HTR-8/SVneo (cell line): ENCODE measurements at places on chromosomes 16 and 17.
A peak's percentile ranks its signal among the peaks of the same experiment; 100 is the strongest.

GRCh38 chr17:80430446-80431245 is 15.7 kb downstream of the ENDOV start:
- DNase-seq, result no peak

DNA sequence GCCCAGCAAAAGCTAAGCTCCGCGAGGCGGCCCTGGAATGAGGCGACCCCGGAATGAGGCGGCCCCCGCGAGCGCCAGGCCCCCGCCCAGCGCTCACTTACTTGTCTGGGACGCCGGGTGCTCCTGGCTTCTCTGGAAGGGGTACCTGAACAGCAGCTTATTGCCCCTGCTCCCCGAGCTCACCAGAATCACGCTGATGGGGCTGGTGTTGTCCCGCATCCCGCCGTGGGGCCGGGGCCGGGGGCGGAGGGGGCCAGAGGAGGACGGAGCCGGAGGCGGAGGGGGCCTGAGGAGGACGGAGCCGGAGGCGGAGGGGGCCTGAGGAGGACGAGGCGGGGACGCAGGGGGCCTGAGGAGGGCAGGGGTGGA is 440 bp downstream of the NPRL3 start:
- no peak for DNase-seq

DNA sequence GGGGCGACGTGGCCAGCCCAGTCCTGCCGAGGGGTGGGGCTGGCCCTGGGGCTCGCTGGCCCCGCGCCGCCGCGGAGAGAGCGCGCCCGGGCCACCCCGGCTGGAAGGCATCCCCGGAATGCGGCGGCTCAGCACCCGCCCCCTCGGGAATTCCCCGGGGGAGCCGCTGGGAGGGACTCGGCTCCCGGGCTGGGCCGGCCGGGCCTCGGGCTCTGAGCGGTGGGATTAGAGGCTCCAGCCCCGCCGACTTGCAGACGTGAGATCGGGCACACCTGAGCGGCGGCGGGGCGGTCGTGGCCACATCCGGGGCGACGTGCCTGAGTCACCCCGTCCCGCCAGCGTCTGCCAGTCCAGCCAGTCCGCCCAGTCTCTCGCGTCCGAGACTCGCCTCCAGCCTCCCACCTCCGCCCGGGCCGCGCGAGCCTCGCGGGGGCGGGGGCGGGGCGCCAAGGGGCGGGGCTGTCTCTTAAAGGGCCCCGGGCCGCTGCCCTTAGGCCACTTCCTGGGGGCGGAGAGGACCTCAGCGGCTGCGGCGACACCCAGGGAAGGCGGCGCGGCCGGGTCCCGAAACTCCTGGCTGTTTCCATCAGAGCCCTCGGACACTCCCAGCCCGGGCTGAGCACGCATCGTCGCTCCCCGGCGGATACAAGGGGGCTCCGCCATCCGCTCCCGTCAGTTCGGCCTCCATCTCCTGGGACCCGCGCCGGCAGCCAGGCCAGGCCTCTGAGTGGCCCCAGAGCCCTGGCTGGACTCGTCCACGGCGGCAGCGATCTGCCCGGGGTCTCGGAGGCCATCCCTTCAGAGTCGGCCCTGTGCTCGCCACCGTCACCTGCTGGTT is at the start of gene KCTD11:
Gene KCTD11, plus strand, starts transcription at position 498 of the 838 bp plus-strand sequence.
- DNase-seq, result peak; percentile 92

DNA sequence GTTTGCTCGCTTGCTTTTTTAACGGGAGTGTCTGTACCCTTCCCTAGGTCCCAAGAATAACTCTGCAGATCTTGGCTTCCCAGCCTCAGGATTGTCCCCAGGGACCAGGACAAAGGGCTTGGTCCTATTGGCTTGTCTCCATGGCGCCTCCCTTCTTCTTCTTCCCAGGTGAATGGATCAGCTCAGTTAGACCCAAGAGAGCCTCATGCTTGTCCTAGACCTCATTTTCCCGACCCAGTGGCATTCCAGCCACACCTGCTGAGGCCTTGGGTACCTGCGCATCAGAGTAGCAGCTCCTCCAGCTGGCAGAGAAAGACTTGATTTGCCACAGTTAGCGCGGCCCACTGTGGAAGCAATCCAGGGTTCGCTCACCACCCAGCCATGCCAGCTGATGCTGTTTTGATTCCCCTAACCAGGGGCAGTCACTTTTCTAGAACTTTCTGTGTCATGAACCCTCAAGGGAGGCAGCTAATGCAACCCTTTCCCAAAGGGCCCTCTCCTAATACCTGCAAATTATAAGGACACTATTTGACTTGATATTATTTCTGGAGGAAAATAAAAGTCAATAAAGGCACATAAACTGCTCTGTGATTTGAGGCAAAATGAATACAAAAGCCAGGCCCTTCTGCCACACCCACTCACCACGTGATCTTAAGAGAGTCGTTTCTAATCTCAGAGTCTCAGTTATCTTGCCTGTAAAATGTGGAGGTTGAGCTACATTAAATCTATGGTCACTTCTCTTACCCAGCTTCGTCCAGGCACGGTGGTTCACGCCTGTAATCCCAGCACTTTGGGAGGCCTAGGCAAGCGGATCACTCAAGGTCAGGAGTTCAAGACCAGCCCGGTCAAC is 13.9 kb downstream of the GPR142 start:
- no peak for DNase-seq
